Activated naive CD4-positive, alpha-beta T cell treated with anti-CD3 and anti-CD28 coated beads for 36 hours (primary cell): ENCODE measurements at places on chromosomes 2 and 18. TPM values are rescaled to one million over a fixed set of nuclear protein-coding genes. Genes with fewer than 3 reads are reported as not detected.
A peak's percentile ranks its signal among the peaks of the same experiment; 100 is the strongest.

- DNase-seq, result no peak
- H3K27me3 ChIP-seq, result peaks cover 10% of the 10 kb centered on the region
- peaks cover 2% of the 10 kb centered on the region for H3K4me1 ChIP-seq
- no peak overlapping the region for H3K27ac ChIP-seq
- H3K36me3 ChIP-seq, result peaks cover 6% of the 10 kb centered on the region
Observed at GRCh38 chr18:9865764-9866490, 19.8 kb upstream of the TXNDC2 start.

GRCh38 chr2:155384555-155385123, 686.1 kb downstream of the KCNJ3 start:
- H3K4me1 ChIP-seq, result no peaks in the 10 kb centered on the region
- H3K36me3 ChIP-seq, result no peaks in the 10 kb centered on the region
- DNase-seq, result no peak
- H3K4me3 ChIP-seq, result no peak overlapping the region
- no peak overlapping the region for H3K27ac ChIP-seq
- peaks cover 6% of the 10 kb centered on the region for H3K27me3 ChIP-seq

FSIP2 gene
- total RNA-seq, result 0.14 TPM

STAT4 gene
- 53.9 TPM for total RNA-seq

GRCh38 chr2:29516767-29517166, 401.6 kb downstream of the CLIP4 start:
- DNase-seq, result no peak
- no peak overlapping the region for H3K4me3 ChIP-seq
- H3K27ac ChIP-seq, result no peak overlapping the region
- H3K4me1 ChIP-seq, result no peaks in the 10 kb centered on the region

- no peaks in the 10 kb centered on the region for H3K4me1 ChIP-seq
- no peak overlapping the region for H3K4me3 ChIP-seq
- peaks cover 2% of the 10 kb centered on the region for H3K27me3 ChIP-seq
- no peaks in the 10 kb centered on the region for H3K36me3 ChIP-seq
- no peak for DNase-seq
- H3K27ac ChIP-seq, result no peak overlapping the region
Observed at GRCh38 chr18:70329071-70329470, 40.2 kb downstream of the SOCS6 start.

DNA sequence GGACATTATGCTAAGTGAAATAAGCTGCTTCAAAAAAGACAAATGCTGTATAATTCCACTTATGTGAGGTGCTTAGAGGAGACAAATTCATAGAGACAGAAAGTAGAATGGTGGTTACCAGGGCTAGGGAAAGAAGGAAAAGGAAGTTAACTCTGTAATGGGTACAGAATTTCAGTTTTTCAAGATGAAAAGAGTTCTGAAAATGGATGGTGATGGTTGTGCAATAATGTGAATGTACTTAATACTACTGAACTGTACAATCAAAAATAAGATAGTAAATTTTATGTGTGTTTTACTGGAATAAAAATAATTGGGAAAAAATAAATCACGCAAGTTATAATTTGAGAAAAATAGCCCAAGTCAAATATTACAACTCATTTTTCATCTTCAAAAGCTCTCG, 27.5 kb downstream of the ARHGAP25 start:
- H3K27ac ChIP-seq, result peak overlapping the region; percentile 85
- peaks cover 18% of the 10 kb centered on the region for H3K36me3 ChIP-seq
- H3K4me3 ChIP-seq, result no peak overlapping the region
- H3K27me3 ChIP-seq, result no peaks in the 10 kb centered on the region
- H3K4me1 ChIP-seq, result peaks cover 92% of the 10 kb centered on the region

DNA sequence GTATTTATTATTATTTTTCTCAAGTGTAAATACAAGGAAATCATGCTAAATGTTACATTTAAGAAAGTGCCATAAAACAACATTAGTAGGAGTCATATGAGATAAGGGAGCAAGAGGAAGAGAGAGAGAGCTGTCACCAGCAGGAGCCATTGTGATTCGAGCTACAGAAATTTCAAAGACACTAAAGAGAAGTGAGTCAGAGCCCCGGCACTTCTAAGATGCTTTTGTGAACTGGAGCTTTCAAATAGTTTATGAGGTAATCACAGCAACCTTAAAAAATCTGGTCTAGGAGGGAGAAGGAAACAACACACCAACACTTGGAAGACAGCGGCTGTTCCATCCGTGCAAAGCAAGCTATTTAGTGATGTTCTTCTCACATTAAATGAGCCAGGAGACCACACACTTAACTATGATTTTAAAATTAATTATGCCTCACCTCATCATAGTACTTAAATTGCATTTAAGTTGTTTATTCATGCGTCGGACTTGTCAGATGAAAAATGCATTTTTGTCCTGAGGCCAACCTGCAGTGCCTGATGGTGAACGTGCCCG, 382.7 kb upstream of the SALL3 start:
- H3K27me3 ChIP-seq, result no peaks in the 10 kb centered on the region
- H3K27ac ChIP-seq, result no peak overlapping the region
- H3K4me1 ChIP-seq, result no peaks in the 10 kb centered on the region
- no peak for DNase-seq
- no peak overlapping the region for H3K4me3 ChIP-seq

DNA sequence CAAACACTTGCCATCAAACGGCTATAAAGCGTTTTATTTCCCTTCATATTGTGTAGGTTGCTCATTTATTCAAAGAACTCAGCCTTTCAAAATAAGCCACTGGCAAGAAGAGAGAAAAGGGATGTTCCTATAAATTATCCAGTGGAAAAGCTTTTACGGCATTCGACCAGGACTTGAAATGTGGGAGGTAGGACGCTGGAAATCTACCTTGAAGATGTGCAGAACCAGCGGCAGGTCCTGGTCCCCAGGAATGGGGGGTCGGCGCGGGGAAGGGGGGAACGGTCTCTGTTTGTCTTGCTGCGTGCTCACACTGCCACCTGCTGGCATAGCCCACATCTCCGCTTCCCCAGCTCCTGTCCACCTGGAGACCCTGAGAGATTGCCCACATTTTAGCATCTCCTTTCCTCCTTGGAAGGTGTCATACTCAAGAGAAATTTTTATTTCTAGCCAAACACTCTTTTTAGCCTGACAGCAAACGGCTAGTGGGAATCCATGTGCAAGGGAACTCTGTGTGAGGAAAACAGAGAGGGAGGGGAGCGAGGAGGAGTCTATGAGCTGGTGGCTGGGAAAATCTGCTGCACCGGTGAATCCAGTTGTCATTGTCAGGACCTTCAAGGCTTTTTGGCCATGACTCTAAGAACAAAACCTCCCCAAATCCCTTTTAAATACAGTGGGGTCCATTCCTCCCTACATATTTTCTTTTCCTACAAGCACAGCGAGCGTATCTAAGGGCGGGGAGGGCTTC, 349.0 kb upstream of the PKDCC start:
- no peaks in the 10 kb centered on the region for H3K4me1 ChIP-seq
- DNase-seq, result peak; percentile 27
- no peak overlapping the region for H3K4me3 ChIP-seq
- no peaks in the 10 kb centered on the region for H3K27me3 ChIP-seq

- H3K36me3 ChIP-seq, result peaks cover 32% of the 10 kb centered on the region
- H3K4me1 ChIP-seq, result no peaks in the 10 kb centered on the region
- no peak for DNase-seq
- H3K27ac ChIP-seq, result no peak overlapping the region
- no peak overlapping the region for H3K4me3 ChIP-seq
Observed at GRCh38 chr2:33619028-33619427, 19.9 kb upstream of the FAM98A start.

GRCh38 chr2:236932831-236933361, 152.8 kb upstream of the COPS8 start:
- no peak overlapping the region for H3K27ac ChIP-seq
- H3K27me3 ChIP-seq, result peaks cover 3% of the 10 kb centered on the region
- H3K4me3 ChIP-seq, result no peak overlapping the region

- H3K27me3 ChIP-seq, result no peaks in the 10 kb centered on the region
- no peak for DNase-seq
- peaks cover 56% of the 10 kb centered on the region for H3K4me1 ChIP-seq
Observed at GRCh38 chr2:190763100-190763499, 114.2 kb downstream of the NAB1 start.

CYBRD1 gene
- total RNA-seq, result 0.76 TPM

EFHD1 gene
- total RNA-seq, result 1.3 TPM

GRCh38 chr18:38635709-38636430, 1070.3 kb upstream of the CELF4 start:
- DNase-seq, result no peak
- H3K27me3 ChIP-seq, result peaks cover 4% of the 10 kb centered on the region
- H3K27ac ChIP-seq, result no peak overlapping the region
- H3K36me3 ChIP-seq, result peaks cover 3% of the 10 kb centered on the region
- H3K4me1 ChIP-seq, result peaks cover 7% of the 10 kb centered on the region
- H3K4me3 ChIP-seq, result no peak overlapping the region

DNA sequence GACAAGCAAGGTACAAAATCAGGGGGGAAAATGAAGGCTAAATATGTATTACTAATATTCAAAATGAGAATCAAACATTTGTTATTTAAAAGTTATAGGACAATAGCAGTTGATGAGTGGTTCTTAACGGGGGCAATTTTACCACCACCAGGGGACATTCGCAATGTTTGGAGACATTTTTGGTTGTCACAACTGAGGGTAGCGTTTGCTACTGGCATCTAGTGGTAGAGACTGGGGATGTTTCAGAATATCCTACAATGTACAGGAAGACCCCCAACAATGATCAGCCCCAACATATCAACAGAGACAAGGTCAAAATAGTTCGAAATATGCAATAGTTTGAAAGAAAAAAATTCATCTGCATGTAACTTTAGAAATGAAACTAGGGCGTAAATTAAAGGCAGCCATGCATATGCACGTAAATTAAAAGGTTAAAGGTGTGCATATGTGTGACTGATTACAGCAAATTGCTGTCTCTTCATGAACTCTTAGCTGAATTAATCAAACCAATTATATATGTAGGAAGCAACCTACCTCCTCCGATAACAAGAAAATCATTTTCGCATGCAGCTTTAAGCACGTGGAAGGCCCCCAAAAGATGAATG, 61.2 kb upstream of the CUL3 start:
- no peak overlapping the region for H3K27ac ChIP-seq
- no peak overlapping the region for H3K4me3 ChIP-seq
- peak; percentile 31 for DNase-seq
- H3K4me1 ChIP-seq, result peaks cover 2% of the 10 kb centered on the region
- H3K36me3 ChIP-seq, result no peaks in the 10 kb centered on the region

AMER3 gene
- not detected for total RNA-seq

ZBTB7C gene
- total RNA-seq, result not detected

DNA sequence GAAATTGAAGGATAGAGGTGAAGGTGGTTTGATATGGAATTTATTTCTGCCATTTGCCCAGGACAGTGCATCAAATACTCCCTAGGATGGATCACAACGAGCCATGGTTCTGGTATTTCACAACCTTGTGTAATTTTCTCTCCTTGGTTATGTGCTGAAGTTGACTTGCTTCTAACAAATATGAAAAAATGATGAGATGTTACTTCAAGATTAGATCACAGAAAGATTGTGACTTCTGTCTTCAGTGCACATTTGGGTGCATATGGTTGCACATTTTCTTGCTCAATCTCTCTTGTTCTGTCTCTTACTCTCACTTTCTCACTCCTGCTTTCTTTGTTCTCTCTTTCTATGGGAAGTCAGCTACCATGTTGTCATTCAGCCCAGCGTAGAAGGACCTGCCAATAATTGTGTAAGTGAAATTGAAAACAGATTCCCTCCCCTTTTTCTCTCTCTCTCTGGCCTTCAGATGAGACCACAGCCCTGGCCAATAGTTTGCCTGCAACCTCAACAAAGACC, 104.6 kb upstream of the RMDN2 start:
- no peak for DNase-seq
- no peak overlapping the region for H3K27ac ChIP-seq
- no peaks in the 10 kb centered on the region for H3K36me3 ChIP-seq
